Lung (tissue), 17 donors: ENCODE measurements at places on chromosomes 4 and X.

DNA sequence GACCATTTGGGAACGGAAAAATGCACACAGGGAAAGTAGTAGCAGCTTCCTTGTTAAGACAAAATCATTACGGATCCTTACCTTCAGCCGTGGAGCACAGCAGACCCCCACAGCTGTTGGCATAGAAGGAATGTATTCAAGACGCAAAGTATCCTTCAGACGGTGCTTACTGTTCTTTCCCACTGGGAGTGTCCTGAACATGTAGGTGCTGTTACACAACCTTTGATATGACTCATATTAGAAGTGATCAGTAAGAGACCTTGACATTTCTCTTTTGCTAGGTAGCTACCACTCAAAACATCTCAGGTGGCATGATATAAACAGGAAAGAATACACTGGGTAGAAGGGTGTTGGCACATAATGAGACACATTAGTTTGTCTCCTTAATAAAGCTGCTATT is 154.0 kb upstream of the FMR1 start:
- no peak for DNase-seq

DNA sequence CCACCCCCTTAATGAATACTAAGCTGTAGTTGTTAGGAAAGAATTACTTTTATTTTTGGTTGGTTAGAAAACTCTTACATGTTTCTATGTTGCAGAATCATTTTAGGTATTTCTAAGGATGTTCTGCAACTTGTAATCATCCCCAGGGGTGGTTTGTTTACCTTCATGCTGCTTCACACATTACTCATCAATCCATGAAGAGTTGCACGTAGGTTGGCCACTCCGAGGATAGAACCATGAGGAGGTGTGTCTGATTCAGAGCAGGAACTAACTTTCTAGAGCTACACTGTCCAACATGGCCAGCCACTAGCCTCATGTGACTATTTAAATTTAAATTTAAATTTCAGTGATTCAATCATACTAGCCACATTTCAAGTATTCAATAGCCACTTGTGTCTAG is 127.2 kb upstream of the FRMPD4 start:
- DNase-seq = no peak

DNA sequence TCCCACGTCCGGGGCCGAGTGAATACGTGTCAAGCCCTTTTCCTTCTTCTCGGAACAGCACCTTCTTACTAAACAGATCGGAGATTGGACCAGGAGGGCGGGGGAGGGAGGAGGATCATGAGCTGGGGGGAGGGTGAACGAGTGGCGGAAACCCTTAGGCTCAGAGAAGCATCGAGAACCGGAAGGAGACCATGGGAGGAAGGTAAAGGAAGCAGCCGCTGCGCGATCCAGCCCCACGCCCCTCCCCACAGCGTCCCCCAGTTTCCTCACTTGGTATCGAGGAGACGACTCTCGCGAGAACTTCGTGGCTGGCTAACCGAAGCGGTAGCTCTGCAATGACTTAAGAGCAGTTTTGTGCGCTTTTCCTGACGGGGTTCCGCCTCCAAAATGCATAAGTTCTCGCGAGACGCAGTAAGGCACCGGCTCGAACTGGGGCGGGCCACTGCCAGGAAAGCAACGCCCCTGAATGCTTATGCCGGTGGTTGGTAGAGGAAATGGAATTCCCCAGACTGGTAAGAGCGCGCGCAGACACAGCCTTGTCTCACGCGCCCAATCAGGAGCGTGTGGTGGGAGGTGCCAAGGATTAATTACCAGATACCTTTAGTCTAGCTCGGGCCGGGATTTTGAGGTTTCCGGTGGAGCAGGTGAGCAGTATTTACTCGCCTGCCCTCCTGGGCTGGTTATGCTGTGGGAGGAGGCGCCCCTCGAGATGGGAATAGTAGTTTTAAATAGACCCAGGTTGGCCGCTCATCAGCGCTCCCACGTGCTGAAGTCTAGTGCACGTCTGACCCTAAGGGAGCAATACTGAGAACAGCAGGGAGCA is 534 bp upstream of the UBE2D3 start:
- peak; percentile 100 for DNase-seq

DNA sequence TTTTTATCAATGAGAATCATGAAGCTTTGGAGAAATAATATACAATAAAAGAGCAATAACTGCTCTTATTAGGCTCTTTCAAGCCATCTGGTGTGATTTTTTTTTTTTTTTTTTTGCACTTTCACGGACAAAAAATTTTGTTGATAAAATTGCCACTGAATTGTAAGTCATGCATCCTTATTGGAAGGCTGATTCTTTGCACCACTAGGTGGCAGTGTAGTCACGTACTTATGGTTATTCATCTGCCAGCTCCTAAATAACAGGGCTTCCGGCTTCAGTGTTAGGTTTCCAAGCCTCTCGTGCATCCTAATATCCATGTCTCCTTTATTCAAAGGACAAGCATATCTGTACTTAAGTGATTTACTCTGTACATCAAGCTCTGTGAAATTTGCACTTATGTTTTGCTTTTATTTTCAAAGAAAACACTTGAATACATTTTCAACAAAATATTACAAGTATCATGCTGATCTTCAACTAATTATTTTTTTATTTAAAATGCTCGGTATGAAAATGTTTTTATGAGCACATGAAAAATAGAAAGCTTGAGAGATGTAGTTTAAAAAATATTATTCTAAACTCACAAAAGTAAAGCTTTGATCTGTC is 1578.3 kb upstream of the TENM3 start:
- peak; percentile 95 for DNase-seq

DNA sequence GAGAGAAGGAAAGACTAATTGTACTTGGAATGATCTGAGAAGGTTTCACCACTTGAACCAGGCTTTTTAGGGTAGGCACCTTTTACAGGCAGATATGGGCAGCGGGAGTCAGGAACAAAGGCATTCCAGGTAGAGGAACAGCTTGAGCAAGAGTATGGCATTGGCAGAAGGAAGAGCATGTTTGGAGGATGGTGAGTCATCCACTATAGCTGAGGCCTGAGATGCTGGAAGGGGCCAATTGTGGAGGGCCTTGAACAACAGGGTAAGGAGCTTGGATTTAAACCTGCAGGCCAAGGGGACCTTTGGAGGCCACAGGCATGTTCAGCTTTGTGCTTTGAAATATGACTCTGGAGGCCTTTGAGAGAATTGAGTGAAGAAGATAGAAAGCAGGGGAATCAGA is 32.2 kb downstream of the PFKFB1 start:
- DNase-seq = no peak

GRCh38 chr4:174211622-174212044 is 71.8 kb downstream of the FBXO8 start:
- no peak for DNase-seq

DNA sequence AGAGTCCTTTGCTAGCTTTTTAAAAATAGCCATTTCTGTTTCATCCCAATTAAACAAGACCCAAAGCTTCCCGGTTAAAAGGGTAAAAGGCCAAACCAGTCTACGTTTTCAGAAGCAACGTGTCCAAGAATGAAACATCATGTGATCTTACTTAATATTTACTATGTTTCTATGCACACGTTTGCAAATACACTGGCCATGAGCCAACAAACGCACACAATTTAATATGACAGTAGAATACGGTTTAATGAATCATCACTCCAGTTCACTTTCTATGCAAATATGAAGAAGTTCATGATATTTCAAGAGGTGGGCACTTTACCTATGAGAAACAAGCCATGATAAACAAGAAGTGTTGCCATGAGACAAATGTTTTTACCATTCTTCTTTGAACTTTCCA is 4.3 kb downstream of the NR0B1 start:
- DNase-seq = no peak

- DNase-seq = no peak
Measured at GRCh38 chr4:118839221-118839927, 3.4 kb upstream of the SEC24D start.

- DNase-seq = no peak
Measured at GRCh38 chrX:94511564-94511963, 837.6 kb downstream of the FAM133A start.

GRCh38 chr4:176753049-176753448 is 39.7 kb downstream of the VEGFC start:
- DNase-seq = peak; percentile 57

DNA sequence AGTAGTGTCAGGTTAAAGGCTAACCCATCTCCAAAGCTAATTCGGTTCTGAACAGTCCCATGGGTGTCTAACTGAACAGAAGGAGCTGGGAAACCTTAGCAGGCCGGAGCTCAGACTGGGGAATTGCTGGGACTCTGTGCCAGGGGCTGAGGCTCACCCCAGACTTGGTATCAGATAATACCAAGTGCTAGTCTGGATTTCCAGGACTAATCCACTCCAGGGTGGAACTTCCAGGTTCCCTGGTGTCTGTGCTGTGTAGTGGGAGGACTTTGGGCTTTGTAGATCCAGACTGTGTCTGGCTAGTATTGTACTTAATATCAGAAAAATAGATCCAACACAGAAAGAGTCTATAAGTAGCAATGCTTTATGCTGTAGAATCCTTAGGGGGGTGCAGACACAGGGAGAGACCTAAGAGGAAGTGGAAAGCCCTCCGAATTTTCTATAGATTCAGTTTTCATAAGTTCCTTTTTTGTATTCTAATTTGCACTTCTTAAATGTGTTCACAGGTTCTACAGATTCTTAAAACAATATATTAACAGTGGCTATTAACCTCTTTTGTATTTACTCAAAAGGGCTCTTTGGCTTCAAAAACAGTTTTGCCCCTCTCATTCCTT is 4.1 kb downstream of the ZNF827 start:
- DNase-seq = no peak

DNA sequence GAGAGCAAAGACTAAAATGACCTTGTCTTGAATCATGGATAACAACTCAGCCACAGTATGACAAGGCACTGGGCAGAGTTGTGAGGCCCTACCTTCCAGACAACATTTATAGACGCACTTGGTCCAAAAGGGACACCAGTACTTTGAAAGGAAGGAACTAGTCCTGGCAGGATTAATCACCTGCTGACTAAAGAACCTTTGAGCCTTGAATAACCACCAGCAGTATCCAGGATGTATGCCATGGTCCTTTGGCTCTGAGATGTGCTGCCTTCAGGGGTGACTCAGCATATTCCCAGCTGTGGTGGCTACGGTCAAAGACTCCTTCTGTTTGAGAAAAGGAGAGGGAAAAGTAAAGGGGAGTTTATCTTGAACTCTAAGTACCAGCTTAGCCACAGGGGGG is 118.1 kb upstream of the PRR32 start:
- DNase-seq = no peak

DNA sequence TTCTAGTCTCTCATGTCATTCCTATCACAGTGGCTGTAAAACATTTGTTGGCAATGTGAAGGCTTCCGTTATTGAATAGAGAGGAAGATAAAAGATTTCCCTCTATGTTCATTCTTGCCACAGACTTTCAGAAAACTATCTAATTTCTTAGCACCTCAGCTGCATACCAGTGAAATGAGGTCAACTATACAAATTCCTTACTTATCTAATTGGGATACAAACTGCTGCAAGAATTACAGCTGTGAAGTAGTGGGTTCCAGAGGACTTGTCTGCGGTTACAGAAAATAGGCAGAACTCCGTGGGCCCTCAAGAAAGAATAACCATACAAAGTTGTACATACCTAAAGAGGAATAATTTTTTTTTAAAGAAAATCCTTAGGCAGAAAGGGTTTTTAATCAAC is 175.8 kb downstream of the PPP1R2C start:
- DNase-seq = no peak

GRCh38 chr4:126890383-126890782 is 742.4 kb upstream of the INTU start:
- no peak for DNase-seq

GRCh38 chr4:186621959-186622553 is 66.7 kb upstream of the MTNR1A start:
- no peak for DNase-seq

GRCh38 chr4:41360921-41361793 is 104.4 kb downstream of the UCHL1 start:
- peak; percentile 62 for DNase-seq

DNA sequence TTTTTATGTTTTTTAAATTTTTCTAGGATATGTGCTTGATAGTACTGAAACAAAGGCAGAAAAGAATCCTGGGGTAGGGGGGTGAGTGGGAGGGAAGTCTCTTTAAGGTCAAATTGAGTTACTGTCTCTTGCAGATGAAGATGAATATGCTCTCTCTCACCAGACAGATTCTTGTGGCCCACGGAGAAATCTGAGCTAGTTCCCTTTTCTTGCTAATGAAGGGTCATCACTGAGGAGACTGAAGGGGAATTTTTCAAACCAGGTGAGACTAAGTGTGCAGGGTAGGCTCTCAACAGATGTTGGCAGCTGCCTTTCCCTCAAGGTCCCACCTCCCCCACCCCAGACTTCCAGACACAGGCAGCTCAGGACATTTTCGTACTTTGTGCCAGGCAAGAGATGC is 21.5 kb downstream of the FAM9C start:
- DNase-seq = no peak

GRCh38 chr4:10457255-10457801 is at the start of gene ZNF518B:
ZNF518B (minus strand) TSS chr4:10457426; CDS start chr4:10446328, 11,098 bp downstream.
- DNase-seq = peak; percentile 86

DNA sequence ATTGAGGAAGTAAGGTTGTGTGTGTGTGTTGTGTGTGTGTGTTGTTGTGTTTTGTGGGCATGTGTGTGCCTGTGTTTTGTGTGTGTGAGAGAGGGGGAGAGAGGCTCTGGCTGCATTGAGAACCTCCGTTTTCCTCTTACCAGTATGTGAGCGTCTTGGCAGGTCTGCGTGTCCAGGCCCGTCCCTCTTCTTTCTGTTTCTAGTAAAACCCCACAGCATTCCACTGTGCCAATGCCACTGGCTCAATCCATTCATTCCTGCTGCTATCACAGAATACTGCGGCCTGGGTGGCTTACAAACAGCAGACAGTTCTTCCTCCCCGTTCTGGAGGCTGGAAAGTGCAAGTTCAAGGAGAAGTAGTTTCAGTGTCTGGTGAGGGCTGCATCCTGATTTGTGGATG is 15.5 kb upstream of the HTRA3 start:
- DNase-seq = no peak

DNA sequence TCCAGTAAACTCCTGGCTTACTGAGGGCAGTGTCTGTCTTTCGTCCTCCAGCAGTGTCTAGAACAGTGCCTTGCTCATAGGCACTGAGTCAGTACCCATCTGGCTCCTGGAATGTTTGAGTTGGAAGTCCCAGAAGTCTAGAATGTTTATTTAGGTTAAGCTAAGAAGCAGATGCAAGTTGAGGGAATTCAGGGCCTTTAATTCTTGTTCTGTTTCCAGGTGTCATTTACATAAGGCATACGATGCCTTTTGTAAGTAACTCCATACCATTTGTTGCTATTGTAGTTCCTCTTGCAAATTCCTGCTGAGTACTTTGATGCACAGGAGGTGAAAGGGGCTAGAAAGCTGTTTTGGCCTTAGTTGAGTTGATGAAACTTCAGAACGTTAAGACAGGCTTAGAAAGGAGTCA is 22.2 kb downstream of the ARHGAP10 start:
- no peak for DNase-seq

DNA sequence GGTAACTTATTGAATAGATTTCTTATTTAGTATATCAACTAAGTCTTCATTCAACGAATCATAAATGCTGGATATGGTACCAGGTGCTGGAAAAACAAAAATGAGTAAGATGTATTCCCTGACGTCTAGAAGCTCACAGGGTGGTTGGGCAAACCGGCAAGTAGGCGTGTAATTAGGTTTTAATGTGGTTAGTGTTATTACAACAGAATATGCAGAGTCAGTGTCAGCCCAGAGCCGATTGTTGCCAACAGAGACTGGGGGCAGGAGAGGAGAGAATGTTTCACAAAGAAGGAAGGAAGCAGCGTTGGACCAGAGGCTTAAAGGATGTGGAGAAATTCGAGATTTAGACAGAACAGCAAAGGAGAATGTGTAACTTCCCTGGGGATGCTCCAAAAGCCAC is 111.7 kb downstream of the TENM3 start:
- DNase-seq = no peak

- DNase-seq = no peak
Measured at GRCh38 chr4:118843237-118843636, 7.3 kb upstream of the SEC24D start.

GRCh38 chr4:116070283-116070682 is 956.9 kb upstream of the NDST4 start:
- no peak for DNase-seq

GRCh38 chrX:69285881-69286564 is 120.8 kb upstream of the PJA1 start:
- peak; percentile 90 for DNase-seq
